Right lung (tissue), 10 donors: ENCODE measurements at places on chromosomes 7 and 10.

DNA sequence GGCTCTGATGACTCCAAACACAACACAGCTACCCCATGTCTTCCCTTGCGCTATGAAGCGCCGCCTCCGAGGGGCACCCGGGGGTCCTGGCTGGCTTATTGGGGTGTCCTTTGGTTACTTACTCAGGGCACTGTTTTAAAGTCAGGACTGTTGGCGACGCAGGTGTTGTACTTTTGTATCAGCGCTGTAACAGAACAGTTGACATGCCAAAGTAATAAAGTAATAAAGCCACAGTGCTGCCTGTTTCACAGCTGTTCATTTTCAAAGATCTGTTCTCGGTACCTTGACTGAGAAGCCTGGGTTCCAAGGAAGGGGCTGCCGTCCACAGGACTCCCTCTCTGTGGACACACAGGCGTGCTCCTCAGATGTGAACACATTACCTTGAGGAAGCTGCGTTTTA is 64.1 kb downstream of the WDR37 start:
- no peak for DNase-seq

DNA sequence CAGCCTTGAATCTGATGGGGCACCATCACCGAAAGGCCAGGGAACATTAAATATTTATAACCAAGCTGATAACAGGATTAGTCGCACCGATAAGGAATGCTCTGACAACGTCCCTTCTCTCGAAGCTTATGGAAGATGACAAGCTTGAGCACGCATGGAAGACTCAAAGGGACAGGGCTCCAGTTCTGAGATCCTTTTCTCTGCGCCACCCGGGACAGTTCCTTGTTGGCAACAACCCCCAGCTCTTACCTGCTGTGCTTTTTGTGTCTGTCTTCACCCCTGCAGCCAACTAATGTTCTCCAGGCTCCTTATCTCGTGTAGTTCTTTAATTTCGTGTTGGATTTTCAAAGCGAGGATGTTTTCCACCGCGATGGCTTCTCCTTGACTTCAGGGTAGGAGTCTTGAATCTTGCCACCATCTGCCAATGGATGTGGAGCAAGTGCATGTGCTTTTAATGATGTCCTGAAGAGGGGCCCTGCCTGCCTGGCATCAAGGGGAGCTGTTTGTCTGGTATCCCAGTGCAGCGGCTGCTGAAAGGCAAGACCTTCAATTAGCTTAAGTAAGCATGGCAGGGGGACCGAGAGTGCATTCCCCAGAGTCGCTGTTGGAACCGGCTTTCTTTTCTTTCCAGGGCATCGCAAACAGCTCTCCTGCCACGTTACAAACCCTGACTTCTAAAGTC is 354 bp upstream of the FERD3L start:
- DNase-seq = no peak

GRCh38 chr10:89776665-89777064 is 75.3 kb downstream of the KIF20B start:
- no peak for DNase-seq

- no peak for DNase-seq
Measured at GRCh38 chr7:21345361-21345760, 82.5 kb upstream of the SP4 start.

DNA sequence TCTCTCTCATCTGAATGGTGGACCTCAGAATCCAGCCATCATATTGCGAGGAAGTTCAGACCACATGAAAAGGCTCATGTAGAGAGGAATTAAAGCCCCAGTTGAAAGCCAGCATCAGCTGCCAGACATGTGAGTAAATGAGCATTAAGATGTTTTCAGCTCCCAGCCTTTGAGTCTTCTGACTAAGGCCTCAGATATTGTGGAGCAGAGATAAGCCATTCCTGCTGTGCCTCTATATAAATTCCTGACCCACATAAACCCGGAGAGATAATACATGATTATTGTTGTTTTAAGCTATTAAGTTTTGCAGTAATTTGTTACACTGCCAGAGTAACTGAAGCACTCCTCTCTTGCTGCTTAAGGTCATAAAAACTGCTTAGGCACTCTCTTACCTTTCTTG is 14.6 kb downstream of the FAM149B1 start:
- DNase-seq = no peak

- DNase-seq = peak; percentile 40
Measured at GRCh38 chr7:40354711-40355110, 219.9 kb downstream of the SUGCT start.

DNA sequence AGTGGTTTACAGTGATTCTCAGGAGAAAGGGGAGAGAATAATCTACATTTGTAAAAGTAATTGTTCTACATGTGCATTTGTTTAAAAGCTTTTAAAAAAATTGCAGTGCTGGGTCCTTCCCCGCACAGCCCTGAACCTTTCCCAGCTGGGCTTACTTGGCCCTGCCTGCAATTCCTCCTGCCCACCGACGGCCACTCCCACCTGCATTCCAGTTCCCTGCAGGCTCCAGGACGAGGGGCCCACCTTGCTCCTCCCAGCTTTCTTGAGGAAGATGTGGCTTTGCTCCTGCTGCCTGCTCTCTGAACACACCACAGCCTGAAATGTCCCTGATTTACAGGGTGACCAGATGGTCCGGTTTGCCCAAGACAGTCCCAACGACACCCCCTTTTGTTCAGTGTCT is 222.7 kb downstream of the PRPF18 start:
- DNase-seq = no peak

GRCh38 chr10:88150339-88150738 is 286.9 kb downstream of the PTEN start:
- no peak for DNase-seq

GRCh38 chr7:96962221-96962885 is 43.0 kb upstream of the DLX6 start:
- no peak for DNase-seq

DNA sequence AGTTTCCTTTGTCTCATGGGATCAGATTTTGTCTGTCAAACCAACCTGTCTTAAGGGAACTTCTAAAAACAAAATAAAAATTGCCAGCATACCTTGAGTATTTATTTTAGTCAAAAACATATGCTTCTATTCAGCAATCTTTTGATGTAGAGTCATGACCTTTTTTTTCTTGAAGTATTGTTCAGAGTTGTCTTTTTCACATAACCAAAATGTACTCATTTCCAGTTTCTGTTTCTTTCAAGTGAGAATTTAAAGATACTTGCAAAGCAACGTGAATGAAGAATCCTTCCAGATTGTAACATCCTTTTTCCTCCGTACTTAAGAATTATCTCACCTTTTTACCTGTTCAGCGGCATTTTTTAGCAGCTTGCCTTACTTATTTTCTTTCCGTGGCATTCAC is 37.8 kb downstream of the GNAI1 start:
- no peak for DNase-seq
